H1 (cell line): ENCODE measurements at places on chromosomes 7 and 10.

- peak; percentile 63 for DNase-seq
- H3K4me1 ChIP-seq: peaks cover 2% of the 10 kb centered on the region; the same call in 1 of the 2 replicates
- no peak overlapping the region for H3K27ac ChIP-seq
- H3K27me3 ChIP-seq: peaks cover 31% of the 10 kb centered on the region
Measured at GRCh38 chr10:50990568-50991455, 83.5 kb upstream of the PRKG1 start.

- peak overlapping the region; percentile 36 for H3K4me3 ChIP-seq
- no peak overlapping the region for H3K27ac ChIP-seq
- peaks cover 90% of the 10 kb centered on the region for H3K27me3 ChIP-seq
- DNase-seq: peak; percentile 72
- no peaks in the 10 kb centered on the region for H3K36me3 ChIP-seq
- H3K4me1 ChIP-seq: peaks cover 10% of the 10 kb centered on the region
Measured at GRCh38 chr7:149765399-149766121, 7.8 kb downstream of the ZNF467 start.

DNA sequence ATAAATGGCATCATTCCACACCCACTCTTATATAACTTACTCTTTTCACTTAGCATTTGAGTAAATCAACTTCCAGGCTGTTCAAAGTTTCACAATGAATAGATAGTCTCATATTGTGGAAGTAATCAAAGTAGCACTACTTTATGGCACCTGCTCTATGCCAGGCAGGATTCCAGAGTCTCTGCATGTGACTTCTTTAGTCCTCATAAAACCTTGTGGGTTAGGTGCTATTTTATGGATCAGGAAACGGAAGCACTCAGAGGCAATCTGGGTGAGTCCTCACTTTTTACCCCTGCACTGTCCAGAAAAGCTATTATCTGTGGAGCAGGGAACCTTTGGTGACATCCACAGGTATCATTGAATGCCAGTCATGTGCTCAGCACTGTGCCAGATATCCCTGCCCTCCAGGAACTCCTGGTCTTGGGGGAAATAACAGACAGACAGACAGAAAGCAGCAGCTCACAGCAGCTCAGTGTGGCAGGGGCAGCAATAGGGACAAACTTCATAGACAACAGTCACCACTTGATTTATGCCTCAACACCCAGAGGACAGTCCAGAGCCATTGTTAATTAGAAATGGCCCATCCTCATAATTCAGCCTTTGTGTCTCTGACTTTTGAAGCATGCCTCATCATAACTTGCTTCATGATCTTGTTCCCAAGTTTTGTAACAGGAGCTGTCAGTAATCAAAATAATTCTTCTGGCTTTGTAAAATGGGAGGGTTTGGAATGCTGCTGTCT, 160.6 kb downstream of the SEC23IP start:
- H3K27me3 ChIP-seq: no peaks in the 10 kb centered on the region
- no peaks in the 10 kb centered on the region for H3K36me3 ChIP-seq
- H3K27ac ChIP-seq: no peak overlapping the region

GRCh38 chr7:5230265-5231067, 40.4 kb downstream of the WIPI2 start:
- H3K4me1 ChIP-seq: no peaks in the 10 kb centered on the region
- peaks cover 62% of the 10 kb centered on the region for H3K36me3 ChIP-seq
- H3K27ac ChIP-seq: no peak overlapping the region
- no peak overlapping the region for H3K4me3 ChIP-seq
- no peak for DNase-seq

GRCh38 chr10:46232084-46232483, 54.7 kb upstream of the ANTXRL start:
- peak; percentile 40 for DNase-seq
- peaks cover 9% of the 10 kb centered on the region for H3K4me1 ChIP-seq
- no peak overlapping the region for H3K27ac ChIP-seq
- no peaks in the 10 kb centered on the region for H3K27me3 ChIP-seq
- H3K36me3 ChIP-seq: no peaks in the 10 kb centered on the region
- H3K4me3 ChIP-seq: no peak overlapping the region

- no peaks in the 10 kb centered on the region for H3K27me3 ChIP-seq
- no peak for DNase-seq
- peaks cover 8% of the 10 kb centered on the region for H3K4me1 ChIP-seq
Measured at GRCh38 chr10:97509120-97509680, 10.5 kb downstream of the UBTD1 start.

- H3K27me3 ChIP-seq: no peaks in the 10 kb centered on the region
- H3K27ac ChIP-seq: no peak overlapping the region
- H3K4me3 ChIP-seq: no peak overlapping the region
Measured at GRCh38 chr10:42970451-42971250, 106.2 kb upstream of the RET start.

DNA sequence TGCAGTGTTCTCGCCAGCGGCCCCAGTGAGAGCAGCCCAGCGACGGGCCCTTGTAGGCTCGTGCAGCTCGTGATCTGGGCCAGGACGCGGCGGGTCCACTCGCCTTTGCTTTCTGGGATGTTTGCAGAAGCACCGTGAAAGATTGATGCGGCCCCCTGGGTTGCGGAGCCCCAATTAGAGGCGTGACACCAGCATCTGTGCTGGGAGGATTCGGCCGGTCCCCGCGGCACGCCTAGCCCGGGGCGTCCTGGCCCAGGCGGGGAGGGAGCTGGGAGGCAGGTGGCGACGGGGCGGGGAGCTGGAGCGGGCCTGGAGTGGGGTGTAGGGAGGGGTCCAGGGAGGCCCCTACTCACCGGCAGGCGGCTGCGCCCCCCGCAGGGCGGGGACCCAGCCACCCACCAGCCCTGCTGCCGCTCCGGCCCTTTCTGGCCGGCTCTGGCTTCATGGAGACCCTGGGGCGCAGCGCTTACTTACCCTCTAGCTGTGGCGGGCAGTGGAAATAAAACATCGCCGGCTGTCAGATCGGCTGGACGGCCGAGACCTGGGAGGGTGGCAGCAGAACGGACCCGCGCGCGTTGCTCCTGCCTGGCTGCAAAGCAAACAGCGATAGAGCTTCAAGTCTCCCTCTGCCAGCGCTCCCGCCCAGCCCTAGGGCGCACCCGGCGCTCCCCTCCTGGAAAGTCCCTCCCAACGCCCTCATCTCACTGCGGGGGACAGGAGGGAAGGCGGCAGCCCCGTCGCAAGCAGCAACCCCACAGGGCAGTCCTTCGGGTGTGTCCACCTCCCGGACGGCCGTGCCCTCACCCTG, 752 bp downstream of the DRGX start:
- peaks cover 14% of the 10 kb centered on the region for H3K4me1 ChIP-seq
- H3K27me3 ChIP-seq: peaks cover 61% of the 10 kb centered on the region
- H3K27ac ChIP-seq: no peak overlapping the region
- peak overlapping the region; percentile 46 for H3K4me3 ChIP-seq
- peak; percentile 78 for DNase-seq

DNA sequence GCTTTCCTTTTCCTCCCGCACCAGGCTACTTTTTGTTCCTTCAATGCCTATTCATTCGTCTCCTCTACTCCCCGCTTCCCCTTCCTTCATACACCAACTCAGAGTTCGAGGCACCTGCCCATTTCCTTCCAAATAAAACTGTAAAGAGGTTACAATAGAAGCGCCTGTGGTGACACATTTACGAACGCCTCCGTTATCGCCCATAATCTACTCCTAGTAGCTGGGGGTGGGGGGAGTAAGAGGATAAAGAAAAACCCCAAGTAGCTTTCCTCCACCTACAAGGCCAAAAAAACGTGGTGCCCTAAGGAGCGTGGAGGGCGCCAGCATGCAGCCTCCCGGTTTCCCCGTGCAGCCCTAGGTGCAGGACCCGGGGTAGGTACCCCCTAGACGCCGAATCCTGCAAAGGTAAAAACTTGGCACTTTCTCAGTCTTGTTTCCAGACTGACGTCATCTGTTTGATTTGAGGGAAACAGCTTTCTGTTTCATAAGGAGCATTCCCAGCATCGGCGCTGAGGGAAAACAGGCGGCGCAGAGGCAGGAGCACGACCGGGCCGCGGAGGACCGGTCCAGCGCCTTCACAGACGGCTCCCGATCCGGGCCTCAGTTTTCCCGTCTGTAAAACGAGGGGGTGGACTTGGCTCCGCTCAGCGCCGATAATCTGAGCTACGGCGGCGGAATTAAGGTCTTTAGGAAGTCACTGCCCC, 922 bp downstream of the PPA1 start:
- H3K27ac ChIP-seq: no peak overlapping the region
- H3K27me3 ChIP-seq: no peaks in the 10 kb centered on the region; the same call in 1 of the 2 replicates
- no peaks in the 10 kb centered on the region for H3K4me1 ChIP-seq

DNA sequence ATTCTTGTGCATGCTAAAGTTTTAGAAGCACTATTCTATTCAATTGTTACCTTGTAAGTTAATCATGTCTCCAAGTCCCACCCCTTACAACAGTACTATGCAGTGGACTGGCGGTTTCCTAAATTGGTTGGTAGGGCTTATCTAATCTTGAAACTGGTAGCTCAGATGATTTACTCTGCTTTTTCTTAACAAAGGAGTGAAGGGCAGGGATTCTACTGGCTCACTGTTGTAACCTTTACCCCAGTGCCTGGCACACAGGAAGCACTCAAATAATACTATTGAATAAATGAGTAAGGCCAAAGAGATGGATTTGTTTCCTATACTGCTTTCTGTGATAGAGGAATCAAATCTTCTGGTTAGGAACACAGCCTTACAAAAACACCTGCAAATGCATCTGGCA, 46.0 kb upstream of the CYCS start:
- H3K27ac ChIP-seq: no peak overlapping the region
- H3K4me3 ChIP-seq: no peak overlapping the region
- no peaks in the 10 kb centered on the region for H3K27me3 ChIP-seq
- 0 out of 2 replicates have a peak, but pooled peaks cover 1% of the 10 kb centered on the region for H3K4me1 ChIP-seq
- no peak for DNase-seq

DNA sequence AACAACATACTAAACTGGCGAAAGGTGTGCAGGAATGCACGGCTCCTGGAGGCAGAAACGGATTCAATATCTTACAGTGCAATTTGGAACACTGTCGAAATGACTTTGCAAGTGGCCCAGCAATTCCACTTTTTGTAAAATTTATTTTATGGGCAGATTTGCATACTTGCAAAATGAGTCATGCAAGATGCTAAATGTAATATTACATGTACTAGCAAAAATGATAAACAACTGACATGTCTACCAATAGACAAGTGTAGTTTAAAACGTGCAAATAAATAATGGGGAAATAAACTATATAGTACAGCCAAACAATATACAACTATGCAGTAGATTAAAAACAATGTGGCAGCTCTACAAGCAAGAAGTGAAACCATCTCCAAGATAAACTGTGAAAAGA, 97.7 kb downstream of the ARHGAP12 start:
- H3K27me3 ChIP-seq: no peaks in the 10 kb centered on the region
- DNase-seq: no peak
- H3K4me1 ChIP-seq: no peaks in the 10 kb centered on the region
- H3K27ac ChIP-seq: no peak overlapping the region
- no peaks in the 10 kb centered on the region for H3K36me3 ChIP-seq
- H3K4me3 ChIP-seq: no peak overlapping the region

- H3K4me1 ChIP-seq: no peaks in the 10 kb centered on the region
- H3K27ac ChIP-seq: no peak overlapping the region
- no peaks in the 10 kb centered on the region for H3K27me3 ChIP-seq
- H3K36me3 ChIP-seq: no peaks in the 10 kb centered on the region
- no peak overlapping the region for H3K4me3 ChIP-seq
Measured at GRCh38 chr10:126503392-126504062, 115.2 kb upstream of the ADAM12 start.

GRCh38 chr10:119243967-119244366, 36.6 kb downstream of the GRK5 start:
- peaks cover 5% of the 10 kb centered on the region for H3K4me1 ChIP-seq
- H3K36me3 ChIP-seq: no peaks in the 10 kb centered on the region
- H3K4me3 ChIP-seq: no peak overlapping the region
- no peaks in the 10 kb centered on the region for H3K27me3 ChIP-seq

GRCh38 chr7:56105508-56105907, 768 bp downstream of the CHCHD2 start:
- H3K27ac ChIP-seq: no peak overlapping the region
- no peak for DNase-seq
- H3K27me3 ChIP-seq: no peaks in the 10 kb centered on the region
- peak overlapping the region; percentile 92 for H3K4me3 ChIP-seq

DNA sequence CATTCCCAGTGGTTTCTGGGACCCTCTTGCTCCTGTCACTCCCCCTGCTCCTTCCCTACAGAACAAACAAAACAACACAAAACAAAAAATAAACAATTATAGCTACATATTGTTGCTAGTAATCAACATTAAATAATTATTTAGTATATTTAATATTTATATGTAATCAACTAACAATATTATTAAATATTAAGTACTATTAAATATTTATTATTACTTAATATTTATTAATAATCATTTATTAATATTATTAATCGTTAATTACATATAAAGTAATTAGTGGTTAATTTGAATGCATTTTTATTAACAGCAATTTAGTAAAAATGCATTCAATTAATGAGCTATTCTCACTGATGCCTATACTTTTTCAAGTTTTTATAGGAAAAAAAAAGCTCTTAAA, 139.4 kb downstream of the ITGB8 start:
- no peak overlapping the region for H3K27ac ChIP-seq
- no peak for DNase-seq
- no peaks in the 10 kb centered on the region for H3K27me3 ChIP-seq

GRCh38 chr10:84397735-84398144, 69.4 kb downstream of the CCSER2 start:
- DNase-seq: no peak
- H3K36me3 ChIP-seq: no peaks in the 10 kb centered on the region; the same call in 1 of the 2 replicates
- H3K4me1 ChIP-seq: no peaks in the 10 kb centered on the region
- H3K27ac ChIP-seq: no peak overlapping the region
- no peaks in the 10 kb centered on the region for H3K27me3 ChIP-seq

GRCh38 chr7:6106140-6106904, 75.1 kb downstream of the ANKRD61 start:
- DNase-seq: no peak
- H3K27me3 ChIP-seq: no peaks in the 10 kb centered on the region
- peak overlapping the region; percentile 99 for H3K4me3 ChIP-seq
- H3K27ac ChIP-seq: no peak overlapping the region
- no peaks in the 10 kb centered on the region for H3K4me1 ChIP-seq

DNA sequence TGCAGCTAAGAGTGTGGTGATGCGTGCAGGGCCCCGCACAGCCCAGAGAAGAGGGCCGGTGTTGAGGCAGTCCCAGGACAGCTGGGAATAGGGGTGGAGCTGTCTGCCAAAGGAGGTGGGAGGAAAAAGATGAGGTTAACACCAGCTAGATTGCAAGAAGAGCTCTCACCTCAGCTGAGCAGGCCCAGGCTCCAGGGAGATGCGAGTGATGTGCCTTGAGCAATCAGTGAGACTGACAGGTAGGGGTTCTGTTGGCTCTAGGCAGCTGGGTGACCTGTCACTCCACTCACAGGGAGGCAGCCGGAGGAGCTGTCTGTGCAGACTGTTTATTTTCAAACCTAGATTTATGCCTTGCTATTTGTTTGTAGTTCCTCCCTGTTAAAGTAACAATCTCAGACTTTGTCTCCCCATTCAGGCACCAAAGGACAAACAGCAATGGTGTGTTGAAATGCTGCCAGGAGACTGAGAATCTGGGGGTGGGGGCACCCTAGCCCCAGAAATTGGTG, 205.1 kb upstream of the CXCL12 start:
- no peak for DNase-seq
- no peaks in the 10 kb centered on the region for H3K27me3 ChIP-seq
- no peak overlapping the region for H3K4me3 ChIP-seq
- H3K36me3 ChIP-seq: no peaks in the 10 kb centered on the region
- H3K27ac ChIP-seq: no peak overlapping the region
- H3K4me1 ChIP-seq: 0 out of 2 replicates have a peak, but pooled peaks cover 2% of the 10 kb centered on the region

- H3K27ac ChIP-seq: no peak overlapping the region
- no peaks in the 10 kb centered on the region for H3K27me3 ChIP-seq
- no peaks in the 10 kb centered on the region for H3K36me3 ChIP-seq
- H3K4me3 ChIP-seq: no peak overlapping the region
Measured at GRCh38 chr10:130802301-130802700, 509.2 kb downstream of the TCERG1L start.
